ENCODE measurements at places on chromosomes 5 and 9. TPM values are rescaled to one million over a fixed set of nuclear protein-coding genes. Genes with fewer than 3 reads are reported as not detected.

- no peak for DNase-seq
- H3K4me1 ChIP-seq = no peaks in the 10 kb centered on the region
- H3K27me3 ChIP-seq = peaks cover 3% of the 10 kb centered on the region
- no peak overlapping the region for H3K27ac ChIP-seq
- no peak overlapping the region for H3K4me3 ChIP-seq
Observed at GRCh38 chr5:151174612-151175101, 17.1 kb upstream of the ANXA6 start.

DNA sequence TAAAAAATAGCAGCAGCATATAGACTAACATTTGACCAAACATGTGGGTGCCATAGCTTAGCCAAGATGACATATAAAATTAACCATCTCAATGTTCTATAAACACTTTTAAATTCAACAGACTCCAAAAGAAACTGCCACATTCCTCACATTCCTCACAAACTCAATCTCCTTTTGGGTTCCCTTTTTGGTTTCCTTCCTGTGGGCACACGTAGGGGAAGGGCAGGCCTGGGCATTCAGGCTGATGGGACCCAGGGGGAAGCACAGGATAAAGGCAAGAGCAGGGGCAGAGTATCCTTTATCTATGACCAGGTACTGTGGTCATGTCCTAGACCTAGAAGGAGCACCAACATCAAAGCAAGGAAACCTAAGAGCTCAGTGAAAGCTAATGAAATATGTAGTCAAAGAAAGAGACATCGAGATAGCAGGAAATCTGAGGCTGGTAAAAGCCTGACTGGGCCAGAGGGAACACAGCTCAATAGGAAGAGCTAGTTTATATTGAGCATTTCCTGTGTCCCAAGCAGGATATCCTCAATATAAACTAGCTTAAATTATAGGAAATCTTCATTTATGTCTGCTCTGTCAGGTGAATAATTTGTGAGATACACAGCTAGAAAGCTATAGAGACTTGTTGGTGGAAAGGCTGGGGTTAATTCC, 13.6 kb upstream of the ERAP1 start:
- no peak overlapping the region for H3K4me3 ChIP-seq
- DNase-seq = no peak
- H3K4me1 ChIP-seq = peaks cover 22% of the 10 kb centered on the region
- no peaks in the 10 kb centered on the region for H3K27me3 ChIP-seq
- no peak overlapping the region for H3K27ac ChIP-seq
- no peaks in the 10 kb centered on the region for H3K36me3 ChIP-seq

The PLAC8L1 gene
- total RNA-seq = 2.6 TPM

GRCh38 chr5:57277085-57277484, 103.2 kb downstream of the GPBP1 start:
- H3K4me1 ChIP-seq = no peaks in the 10 kb centered on the region
- DNase-seq = no peak
- no peak overlapping the region for H3K27ac ChIP-seq
- H3K27me3 ChIP-seq = no peaks in the 10 kb centered on the region
- no peak overlapping the region for H3K4me3 ChIP-seq

The EQTN gene
- total RNA-seq = 1.4 TPM

The COL23A1 gene
- total RNA-seq = 13.6 TPM

The MORN5 gene
- not detected for total RNA-seq

GRCh38 chr9:77125665-77126064, 51.7 kb upstream of the VPS13A start:
- no peak for DNase-seq
- peaks cover 45% of the 10 kb centered on the region for H3K27me3 ChIP-seq
- H3K4me1 ChIP-seq = peaks cover 9% of the 10 kb centered on the region

The ADAMTS6 gene
- total RNA-seq = 17.3 TPM

DNA sequence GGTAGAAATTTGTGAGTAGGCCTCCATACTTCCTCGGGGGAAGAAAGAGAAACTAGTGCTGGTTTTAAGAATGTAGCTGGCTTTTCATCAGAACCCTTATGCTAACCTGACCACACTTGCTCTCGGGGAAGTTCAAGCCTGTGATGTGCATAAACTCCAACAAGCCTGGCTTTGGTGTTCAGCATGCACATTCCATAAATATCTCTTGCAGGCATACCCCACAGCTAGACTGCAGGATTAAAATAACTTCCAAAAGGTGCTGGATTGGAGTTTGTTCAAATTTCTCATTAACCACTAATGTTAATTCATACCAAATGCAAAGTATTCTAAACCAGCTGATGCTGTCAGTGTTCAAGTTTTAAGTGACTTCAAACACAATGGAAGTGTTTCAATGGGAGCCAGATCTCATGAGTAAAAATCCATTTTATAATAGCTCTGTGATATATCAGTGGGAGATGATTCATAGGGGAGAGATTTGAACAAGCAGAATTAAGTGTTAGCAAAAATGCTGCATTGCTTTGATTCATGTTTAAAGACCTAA, 79.4 kb downstream of the NPR3 start:
- no peak overlapping the region for H3K27ac ChIP-seq
- peaks cover 7% of the 10 kb centered on the region for H3K27me3 ChIP-seq
- no peak for DNase-seq
- no peak overlapping the region for H3K4me3 ChIP-seq
